ENCODE measurements at places on chromosomes 12 and 14.

GRCh38 chr14:99156090-99156425 lies 115.9 kb downstream of the BCL11B start:
- no peak for DNase-seq

GRCh38 chr12:109915171-109916040 lies 15.3 kb downstream of the TCHP start:
- no peak for DNase-seq

DNA sequence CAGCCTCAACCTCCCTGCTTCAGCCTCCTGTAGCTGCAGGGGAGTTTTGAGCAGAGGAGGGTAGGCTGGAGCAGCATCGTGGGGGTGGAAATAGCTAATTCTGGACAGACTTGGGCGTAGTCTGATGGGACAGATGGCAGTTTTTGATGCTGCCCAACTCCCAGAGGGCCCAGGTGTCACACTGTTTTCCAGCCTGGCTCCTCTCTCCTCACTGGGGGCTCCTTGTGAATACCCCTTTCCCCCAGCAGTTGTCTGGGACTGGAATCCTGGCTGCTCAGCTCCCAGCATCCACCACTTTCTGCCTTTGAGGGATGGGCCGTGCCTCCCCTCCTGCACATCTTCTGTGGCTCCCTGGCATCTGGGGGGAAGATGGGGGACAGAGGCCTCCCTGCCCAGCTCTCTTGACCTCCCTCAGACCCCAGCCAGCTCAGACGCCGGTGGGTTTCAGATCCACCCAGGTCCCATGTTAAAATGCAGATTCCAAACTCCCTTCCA lies 34.0 kb downstream of the SH2B3 start:
- DNase-seq: no peak

DNA sequence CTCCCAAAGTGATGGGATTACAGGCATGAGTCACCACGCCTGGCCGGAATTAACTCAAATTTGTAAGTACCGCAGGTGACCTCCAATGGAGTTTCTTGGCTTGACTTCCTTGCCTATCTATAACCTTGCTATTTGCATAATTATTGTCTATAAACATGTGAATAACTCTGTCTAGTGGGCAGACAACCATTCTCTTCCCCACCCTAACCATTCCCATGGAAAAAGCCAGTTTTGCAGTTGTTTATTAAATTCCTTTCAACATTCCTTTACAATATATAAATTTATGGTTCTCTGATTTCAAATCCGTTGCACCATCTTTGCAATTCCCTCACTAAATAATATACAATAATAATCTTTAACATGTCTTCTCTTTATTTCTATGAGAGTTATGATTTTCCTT lies 61.0 kb upstream of the ZDHHC17 start:
- DNase-seq: no peak

DNA sequence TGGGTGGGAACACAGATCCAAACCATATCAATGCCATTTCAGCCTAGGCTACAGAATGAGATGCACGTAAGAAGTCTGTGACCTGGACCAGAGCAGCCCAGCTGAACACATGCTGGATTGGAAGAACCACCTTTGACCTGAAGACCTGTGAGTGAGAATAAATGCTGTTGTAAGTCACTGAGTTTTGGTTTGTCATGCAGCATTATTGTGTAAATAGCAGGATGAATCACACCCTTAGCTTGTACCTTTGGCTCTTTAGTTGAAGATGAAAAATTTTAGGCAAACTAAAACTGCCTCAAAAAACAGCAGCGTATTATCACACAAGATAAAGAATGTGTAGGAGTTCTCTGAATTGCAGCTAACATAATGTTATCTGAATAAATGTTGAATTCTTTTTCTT lies 199.4 kb upstream of the LRIG3 start:
- DNase-seq: peak; percentile 86

DNA sequence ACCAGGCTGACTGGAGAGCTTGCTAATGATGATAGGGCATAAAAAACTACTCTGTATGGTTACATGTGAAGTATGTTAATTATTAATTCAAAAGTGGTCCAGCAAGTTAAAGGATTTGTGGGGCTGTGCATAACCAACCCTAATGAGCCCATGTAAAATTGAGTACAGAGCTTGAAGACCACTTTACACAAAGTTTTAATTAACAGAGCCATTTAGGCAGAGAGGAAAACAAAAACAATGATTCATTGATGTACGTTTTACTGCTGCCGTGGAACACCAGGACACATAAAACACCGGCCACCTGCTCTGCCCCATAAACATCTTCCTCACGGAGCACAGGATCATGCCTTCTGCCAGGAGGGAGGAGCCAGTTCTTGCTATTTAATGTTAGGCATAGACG lies 83.5 kb downstream of the RIMBP2 start:
- DNase-seq: no peak

- DNase-seq: peak; percentile 67
These were observed 28.8 kb downstream of the RPGRIP1 start for GRCh38 chr14:21308479-21309237.

DNA sequence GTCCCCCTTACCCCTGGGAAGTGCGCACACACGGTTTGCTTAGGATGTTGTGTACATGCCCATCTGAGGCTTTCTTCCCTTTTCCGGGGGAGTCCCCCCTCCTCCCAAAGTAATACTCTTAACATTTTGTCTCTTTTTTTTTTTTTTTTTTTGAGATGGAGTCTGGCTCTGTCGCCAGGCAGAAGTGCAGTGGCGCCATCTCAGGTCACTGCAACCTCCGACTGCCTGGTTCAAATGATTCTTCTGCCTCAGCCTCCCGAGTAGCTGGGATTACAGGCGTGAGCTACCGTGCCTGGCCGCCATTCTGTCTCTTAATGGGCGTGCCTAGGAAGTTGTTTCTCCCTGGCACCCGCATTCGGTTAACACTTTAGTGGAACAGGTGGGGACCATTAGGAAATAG lies 4.5 kb upstream of the GMFB start:
- no peak for DNase-seq

- DNase-seq: peak; percentile 97
These were observed 123.3 kb downstream of the SSPN start for GRCh38 chr12:26318661-26319068.

- DNase-seq: no peak
These were observed 1.7 kb downstream of the HNF1A start for GRCh38 chr12:120979862-120980696.

DNA sequence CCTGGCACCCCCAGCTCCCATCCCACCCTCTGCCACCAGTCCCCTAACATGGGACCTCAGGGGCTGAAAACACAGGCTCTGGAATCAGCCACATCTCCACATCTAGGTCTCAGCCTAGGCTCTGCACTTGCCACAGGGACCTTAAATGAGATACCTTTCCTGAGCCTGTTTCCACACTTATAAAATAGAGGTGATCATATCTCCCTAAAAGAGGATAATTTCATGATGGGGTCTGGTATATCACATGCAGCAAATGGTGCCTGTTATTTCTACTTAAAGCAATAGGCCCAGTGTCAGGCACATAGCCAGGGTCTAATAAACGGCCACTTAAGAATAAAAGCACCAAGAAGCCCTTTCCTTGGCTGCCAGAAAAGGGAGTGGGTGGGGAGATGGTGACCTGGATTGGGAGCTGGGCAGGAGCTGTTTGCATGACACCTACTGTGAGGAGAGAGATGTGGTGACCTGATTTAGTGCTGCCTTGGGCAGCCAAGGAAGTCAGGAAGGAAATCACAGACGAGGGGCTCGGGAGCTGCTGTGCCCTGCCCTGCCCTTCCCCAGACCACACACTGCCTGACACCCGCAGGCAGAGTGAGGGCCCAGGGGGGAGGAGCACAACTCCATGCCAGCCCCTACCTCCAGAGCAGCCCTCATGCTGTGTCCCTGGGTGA lies 71.2 kb downstream of the IRF2BPL start:
- DNase-seq: no peak

- no peak for DNase-seq
These were observed 1.5 kb downstream of the TMEM132C start for GRCh38 chr12:128268379-128268995.

GRCh38 chr12:11672256-11673191 lies 23.1 kb downstream of the ETV6 start:
- DNase-seq: no peak

DNA sequence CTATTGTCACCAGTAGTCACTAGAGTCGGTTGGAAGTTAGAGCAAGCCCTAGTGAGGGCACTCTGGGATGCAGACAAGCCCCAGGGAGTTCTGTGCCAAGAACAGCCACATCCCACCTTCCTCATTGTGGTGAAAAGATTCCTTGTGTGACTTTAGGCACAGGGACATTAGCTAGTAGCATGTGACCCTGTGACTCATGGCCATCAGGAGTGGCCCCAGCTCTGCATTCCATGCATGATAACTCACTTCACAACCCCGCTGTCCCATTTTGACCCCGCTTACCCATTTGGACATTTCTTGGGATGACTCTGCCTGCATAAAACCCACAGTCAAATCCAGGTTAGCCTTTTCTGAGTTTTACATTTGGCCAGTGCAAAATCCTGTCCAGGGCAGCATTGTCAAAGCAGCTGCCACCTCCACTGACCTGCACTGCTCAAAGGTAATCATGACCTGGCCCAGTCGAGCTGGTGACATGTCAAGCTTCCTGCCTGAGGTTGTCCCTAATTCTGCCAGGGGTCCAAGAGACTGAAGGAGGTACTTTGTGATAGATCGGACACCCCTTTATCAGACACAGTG lies 430.5 kb downstream of the DPF3 start:
- no peak for DNase-seq

DNA sequence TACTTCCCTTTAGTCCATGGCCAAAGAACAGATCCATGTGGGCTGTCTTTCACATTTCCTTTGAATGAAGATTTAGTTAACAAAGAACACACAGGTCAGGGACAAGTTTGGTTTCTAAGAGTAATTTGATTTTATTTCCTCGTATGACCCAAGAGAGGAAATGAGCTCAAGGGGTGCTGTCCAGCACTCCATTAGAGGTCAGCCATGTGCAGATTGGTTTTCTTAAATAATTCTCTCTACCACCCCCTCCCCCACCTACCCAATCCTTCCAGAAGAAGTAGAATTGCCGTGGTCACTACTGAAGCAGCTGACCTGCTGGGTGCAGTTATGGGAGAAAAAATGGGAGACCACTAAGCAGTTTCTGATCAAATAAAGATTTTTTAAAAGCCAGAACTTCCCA lies 13.9 kb upstream of the OAS1 start:
- DNase-seq: no peak

DNA sequence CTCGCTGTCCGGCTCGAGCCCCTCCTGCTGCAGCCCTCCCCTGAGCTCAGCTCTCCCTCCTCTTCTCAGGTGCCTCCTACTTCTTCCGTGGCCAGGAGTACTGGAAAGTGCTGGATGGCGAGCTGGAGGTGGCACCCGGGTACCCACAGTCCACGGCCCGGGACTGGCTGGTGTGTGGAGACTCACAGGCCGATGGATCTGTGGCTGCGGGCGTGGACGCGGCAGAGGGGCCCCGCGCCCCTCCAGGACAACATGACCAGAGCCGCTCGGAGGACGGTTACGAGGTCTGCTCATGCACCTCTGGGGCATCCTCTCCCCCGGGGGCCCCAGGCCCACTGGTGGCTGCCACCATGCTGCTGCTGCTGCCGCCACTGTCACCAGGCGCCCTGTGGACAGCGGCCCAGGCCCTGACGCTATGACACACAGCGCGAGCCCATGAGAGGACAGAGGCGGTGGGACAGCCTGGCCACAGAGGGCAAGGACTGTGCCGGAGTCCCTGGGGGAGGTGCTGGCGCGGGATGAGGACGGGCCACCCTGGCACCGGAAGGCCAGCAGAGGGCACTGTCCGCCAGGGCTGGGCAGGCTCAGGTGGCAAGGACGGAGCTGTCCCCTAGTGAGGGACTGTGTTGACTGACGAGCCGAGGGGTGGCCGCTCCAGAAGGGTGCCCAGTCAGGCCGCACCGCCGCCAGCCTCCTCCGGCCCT lies 22.8 kb downstream of the MMP17 start:
- no peak for DNase-seq

DNA sequence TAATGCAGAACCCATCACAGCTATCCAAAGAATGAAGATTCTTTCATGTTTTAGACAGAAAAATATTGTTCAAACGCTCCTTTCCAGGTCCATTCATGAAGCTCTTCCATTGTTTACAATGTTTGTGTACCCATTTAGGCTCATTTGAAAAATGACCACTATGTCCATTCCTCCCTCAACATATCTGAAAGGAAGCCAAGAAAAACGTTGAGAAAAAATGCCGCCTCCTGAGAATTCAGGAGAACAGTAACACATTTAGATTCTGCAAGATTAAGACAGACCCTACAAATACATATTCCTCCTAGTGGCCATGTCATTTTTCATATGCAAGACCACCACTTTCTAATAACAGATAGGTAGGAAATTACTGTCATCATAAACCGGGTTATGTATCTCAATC lies 124.4 kb downstream of the SLC25A21 start:
- DNase-seq: no peak

- DNase-seq: no peak
These were observed 125.2 kb downstream of the SLC25A21 start for GRCh38 chr14:37047226-37047625.

GRCh38 chr14:92990456-92991430 lies 67.8 kb downstream of the CHGA start:
- no peak for DNase-seq

- no peak for DNase-seq
These were observed 76.8 kb downstream of the PDE6H start for GRCh38 chr12:15049461-15050153.

- DNase-seq: peak; percentile 95
These were observed at the start of gene NID2 for GRCh38 chr14:52068615-52069306. Gene NID2 (minus strand): TSS chr14:52069059. CDS start chr14:52068994, 65 bp downstream.

GRCh38 chr14:64979336-64980074 lies 7.2 kb upstream of the FNTB start:
- DNase-seq: peak; percentile 43

DNA sequence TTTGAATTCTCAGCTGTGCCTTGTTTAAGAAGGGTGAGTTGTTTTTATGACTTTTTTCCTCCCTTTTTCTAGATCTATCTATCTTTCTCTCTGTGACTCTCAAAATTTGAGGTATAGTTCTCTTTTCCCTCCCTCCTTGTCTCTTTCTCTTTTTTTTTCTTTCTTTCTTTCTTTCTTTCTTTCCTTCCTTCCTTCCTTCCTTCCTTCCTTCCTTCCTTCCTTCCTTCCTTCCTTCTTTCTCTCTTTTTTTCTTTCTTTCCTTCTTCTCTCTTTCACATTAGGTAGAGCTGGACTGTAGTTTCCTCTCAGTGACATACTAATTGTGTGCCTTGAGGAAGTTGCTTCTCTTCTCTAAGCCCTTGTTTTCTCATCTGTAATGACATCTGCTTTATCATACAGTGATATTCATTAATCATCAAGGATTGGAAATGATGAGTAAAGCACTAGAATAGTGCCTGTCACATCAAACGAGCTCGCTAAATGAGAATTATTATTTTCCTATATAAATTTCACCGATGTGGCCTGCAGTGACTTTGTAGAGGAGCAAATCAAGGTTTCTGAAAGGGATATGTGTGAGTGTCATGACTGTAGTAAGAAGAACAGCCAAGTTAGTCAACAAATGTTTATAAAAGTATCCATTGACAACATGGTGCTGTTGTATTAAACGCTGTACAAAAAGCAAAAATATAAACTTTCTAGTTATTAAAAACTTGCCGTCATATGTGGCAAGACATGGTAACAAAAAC lies 78.9 kb upstream of the SLC38A2 start:
- DNase-seq: no peak

GRCh38 chr14:68719634-68720384 lies 73.1 kb downstream of the ZFP36L1 start:
- no peak for DNase-seq
